ENCODE measurements at places on chromosomes 5 and 9.

DNA sequence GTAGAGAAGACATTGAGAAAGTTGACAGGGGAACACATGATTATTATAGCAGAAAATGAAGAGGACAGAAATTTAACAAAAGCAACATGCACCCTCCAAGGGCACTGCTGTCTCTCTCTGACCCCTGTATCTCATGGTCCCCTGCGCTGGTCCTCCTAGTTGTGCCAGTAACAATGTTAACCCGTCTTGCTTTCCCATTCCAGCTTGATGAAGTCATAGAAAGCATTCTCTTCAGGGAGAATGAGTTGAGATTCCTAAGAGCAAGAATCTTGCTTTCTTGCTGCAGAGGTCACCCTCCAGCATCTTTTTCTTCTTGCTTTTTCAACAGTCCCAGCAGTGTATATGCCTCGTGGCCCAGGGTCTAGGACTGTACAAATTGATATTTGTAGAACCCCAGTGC lies 279.6 kb upstream of the ADAMTSL1 start:
- no peak for DNase-seq

GRCh38 chr5:177256296-177256695 lies 47.2 kb downstream of the RAB24 start:
- DNase-seq, result no peak

GRCh38 chr9:93683331-93684134 lies 107.1 kb downstream of the PHF2 start:
- DNase-seq, result no peak

DNA sequence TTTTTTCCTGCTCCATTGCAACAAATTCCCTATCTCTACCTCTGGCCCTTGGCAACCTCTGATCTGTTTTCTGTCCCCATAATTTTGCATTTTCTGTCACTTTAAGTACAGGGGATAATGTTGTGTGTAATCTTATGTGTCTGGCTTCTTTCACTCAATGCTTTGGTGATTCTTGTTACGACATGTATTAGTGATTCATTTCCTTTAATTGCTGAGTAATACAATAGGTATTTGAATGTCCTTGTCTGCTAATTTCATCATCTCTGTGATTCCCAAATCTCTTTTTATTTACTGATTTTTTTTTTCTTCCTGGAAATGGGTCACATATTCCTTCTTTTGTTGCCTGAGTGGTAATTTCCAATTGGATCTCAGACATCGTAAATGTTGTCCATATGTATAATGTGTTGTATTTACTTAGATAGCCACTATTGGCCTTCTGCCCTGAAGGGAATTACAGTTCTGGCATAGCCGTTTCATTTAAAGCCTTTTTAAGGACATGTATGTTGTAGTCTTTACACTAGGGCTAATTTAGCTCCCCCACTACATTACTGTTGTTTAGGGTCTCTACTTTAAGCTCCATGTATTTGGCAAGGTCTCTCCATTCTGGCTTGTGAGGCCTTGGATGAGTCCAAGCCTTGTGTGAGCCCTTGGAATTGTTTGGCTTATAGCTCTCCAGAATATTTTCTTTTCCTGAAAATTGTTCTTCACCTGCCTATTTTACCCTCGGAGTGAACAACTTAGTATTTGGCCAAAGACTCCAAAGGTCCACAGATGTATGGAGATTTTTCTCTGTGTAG lies 683.8 kb downstream of the LRRC70 start:
- no peak for DNase-seq

DNA sequence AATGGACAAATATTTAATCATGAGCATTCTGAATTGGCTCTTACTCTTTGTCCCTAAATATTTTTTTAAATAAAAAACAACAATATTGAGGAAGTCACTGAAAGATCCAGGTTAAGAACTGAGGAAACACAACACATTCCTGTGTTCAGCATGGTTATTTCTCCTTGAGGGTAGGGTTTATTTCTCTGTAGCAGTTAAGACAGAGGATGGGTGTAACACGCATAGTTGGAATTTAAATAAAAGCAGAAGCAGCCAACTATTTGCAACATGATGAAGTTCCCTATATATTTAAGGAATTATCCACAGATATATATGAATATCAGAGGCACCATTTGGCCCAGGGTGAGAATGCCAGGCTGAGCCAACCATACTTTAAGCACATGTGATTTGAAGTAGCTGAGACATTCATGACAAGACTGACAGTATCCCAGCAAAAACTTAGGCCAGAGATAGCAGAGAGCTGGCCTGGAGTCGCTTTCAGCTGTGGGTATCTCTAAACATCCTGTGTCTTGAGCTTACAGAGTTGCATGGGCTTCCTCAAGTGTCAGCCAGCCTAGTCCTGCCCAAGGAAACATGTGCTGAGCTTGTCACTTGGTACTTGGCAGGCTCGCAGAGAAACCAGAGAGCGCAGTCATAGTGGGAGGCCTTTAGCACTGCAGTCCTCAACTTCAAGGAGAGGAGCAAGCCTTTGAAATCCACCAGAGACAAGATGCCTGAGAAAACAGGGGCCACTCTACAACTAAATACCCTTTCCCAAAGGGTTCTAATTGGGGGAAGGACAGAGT lies 43.6 kb downstream of the SEMA5A start:
- no peak for DNase-seq

DNA sequence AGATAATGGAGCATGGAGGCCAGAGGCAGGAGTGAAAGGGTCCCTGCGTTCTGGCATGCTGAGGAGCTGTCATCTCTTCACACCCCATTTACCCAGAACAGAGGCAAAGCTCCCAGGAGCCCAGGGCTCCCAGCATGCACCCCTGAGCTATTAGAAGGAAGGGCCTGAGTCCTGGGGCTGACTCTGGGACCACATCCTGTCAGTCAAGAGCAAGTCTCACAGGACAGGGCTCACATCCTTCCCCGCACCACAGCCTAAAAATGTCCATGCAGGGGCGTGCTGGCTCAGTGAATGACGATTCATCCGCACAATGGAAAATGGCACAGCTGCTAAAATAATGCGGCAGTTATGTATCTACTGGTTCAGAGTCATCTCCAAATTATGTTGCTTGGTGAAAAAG lies 31.4 kb downstream of the CAMK2A start:
- no peak for DNase-seq

DNA sequence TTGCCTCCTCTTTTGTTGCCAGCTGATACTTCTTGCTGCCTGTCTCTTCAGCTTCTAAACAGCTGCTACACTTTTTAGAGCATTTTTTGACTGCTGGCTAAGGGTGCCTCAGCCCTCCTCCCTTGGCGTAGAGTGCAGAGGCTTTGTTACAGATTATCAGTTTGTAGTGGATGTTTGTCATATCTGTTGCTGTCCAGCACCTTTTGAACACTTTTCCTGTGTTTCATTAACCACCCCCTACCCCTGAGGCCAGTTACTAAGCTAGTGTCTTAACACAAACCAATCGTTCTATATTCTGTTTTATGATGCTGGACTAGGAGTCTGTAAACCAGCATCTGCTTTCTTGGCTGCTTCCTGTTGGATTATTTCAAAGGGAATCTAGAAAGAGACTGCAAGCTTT lies 441.5 kb downstream of the DNAH5 start:
- no peak for DNase-seq

DNA sequence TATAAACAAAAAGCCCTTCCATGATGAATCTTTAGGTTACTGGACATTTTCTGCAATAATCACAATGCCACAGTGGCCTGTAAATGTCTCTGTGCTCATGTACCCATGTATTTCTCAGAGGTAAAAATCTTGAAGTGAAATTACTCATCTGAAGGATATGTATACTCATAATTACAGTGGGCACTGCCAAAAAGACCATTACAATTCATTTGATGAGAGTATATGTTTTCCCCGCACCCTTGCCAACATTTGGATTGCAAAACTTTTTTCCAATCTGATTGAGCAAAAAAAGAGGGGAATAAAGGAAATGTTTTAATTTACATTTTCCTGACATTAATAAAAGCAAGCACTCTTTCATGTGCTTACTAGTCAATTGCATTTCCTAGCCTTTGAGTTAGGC lies 110.5 kb downstream of the EPB41L4A start:
- DNase-seq, result no peak

DNA sequence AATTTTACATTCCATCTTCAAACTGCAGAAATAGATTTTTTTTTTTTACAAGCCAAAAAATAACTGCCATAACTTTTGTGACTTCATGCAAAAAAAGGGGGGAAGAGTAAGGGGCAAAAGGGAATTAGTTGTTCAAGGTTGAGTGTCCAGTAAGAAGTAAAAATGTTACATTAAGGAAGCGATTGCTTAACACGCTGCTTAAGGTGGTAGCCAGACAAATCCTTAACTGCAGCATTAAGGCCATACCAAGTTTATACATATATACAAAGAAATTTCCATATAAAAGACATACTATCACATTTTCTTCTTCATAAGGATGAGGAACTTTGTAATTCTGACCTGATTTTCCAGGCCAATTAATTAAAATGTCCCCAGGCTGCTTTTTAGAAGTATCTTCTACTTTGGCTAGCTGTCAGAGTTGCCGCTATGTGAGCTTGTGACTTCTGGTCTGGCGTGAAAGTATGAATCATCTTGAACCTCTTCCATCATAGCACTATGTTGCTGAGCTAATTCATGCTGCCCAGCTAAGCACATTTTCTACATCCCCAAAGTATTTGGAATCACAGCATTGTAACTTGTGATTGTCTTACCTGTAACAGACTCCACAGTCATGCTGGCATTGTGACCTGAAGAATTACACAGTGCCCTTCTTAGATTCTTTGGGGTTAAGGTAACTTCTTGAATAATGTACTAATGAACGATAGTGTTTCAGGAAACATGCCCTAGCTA lies 40.0 kb downstream of the G3BP1 start:
- no peak for DNase-seq

DNA sequence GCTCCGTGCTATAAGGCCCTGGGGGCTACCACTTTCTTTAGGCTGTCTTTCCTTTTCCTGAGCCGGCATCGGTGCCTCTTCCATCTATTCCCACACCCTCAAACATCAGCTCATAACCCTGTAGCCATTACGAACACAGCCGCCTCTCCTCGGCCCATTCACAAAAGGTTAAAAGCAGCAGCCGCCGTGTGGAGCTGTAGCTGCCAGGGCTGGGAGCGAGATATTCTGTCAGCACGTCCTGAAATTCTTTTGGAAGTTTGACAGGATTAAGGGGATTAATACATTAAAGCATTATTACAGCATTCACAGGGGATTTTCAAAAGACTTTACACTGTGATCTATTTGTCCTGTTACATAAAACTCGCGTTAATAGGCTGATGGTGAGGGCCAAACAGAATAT lies 428.2 kb downstream of the CDK5RAP2 start:
- DNase-seq, result no peak
